Prostate gland (tissue), 2 donors: ENCODE measurements at places on chromosomes 2 and 18. TPM values are rescaled to one million over a fixed set of nuclear protein-coding genes. Genes with fewer than 3 reads are reported as not detected.

DNA sequence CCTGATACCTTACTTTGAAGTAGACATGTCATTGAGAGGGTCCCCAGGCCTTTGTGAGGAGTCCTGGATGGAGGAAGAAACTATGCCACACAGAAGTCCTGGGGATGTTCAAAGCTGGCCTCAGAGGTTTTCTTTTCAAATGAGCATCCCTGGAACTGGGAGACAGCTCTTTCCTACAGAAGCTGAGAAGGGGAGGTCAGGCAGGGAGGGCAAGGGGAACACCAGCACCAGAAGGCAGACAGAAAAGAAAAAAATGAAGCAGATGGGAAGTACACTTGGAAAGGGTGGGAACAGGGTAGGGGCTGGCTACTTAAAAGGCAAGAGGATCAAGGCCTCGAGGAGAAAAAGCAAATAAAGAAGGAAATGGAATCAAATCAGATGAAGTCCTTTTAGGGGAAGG is 120.0 kb downstream of the FMNL2 start:
- DNase-seq: no peak

DNA sequence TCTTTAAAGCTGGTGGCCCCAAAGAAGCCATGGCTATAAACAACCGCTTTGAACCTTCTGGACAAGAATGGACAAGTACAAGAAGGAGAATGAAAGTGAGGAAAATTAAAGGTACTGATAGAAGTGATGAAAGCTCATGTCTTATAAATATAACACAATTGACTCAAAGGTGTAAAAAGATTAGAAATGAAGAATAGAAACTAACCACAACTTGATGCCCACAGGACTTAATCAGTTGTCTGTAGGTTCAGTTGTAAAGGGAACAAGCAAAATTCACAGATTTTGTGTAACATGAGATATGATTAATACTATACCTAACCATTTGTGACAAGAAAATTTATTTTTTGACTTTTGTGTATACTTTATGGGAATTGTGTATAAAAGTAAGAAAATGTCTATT is 135.7 kb downstream of the NUP35 start:
- DNase-seq: no peak

DNA sequence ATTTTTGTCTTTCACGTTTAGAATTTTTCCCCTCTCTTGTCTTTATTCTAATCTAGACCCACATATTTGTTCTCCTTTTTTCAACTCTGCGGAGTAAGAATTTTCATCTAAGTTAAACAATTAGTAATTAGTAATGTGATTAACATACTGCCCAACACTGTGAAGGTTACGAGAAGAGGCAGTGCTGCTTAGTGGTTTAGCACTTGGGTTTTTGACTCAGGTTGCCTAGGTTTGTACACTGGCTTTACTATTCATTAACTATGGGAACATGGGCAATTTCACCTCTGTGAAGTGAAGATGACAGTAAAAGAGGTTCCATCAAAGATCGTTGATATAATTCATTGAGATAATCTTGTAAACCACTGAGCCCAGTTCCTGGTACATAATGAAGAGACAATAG is 82.2 kb upstream of the PNPT1 start:
- DNase-seq: no peak

- no peak for DNase-seq
Measured at GRCh38 chr18:23377669-23378301, 75.3 kb upstream of the RIOK3 start.

DNA sequence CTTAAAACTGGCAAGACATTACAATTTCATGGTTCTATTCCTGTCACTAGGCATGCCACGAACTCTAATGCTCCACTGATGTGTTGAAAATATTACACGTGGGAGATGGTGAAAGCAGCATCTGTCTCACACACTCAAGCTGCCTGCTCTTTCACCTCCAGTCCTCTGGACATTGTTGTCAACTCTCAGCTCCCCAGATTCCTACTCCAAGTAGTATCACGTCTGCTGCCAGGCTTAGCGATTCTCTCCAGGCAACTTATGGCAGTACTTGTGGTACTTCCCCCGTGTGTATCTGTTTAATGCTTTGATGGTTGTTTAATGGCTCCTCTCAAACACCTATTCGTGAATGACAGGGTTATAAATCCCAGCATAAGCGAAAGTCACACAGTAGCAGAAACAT is 103.8 kb downstream of the TMEFF2 start:
- no peak for DNase-seq

- no peak for DNase-seq
Measured at GRCh38 chr2:187358531-187358930, 89.5 kb downstream of the CALCRL start.

The IL36G gene
- not detected for total RNA-seq
